Hematopoietic multipotent progenitor cell treated with erythropoietin and hydrocortisone succinate and interleukin-3 and kit ligand, for 17 days (in vitro differentiated cells): ENCODE measurements at places on chromosomes 12 and 14.
A peak's percentile ranks its signal among the peaks of the same experiment; 100 is the strongest.

GRCh38 chr12:15839682-15840081 is 42.5 kb upstream of the STRAP start:
- DNase-seq = no peak

DNA sequence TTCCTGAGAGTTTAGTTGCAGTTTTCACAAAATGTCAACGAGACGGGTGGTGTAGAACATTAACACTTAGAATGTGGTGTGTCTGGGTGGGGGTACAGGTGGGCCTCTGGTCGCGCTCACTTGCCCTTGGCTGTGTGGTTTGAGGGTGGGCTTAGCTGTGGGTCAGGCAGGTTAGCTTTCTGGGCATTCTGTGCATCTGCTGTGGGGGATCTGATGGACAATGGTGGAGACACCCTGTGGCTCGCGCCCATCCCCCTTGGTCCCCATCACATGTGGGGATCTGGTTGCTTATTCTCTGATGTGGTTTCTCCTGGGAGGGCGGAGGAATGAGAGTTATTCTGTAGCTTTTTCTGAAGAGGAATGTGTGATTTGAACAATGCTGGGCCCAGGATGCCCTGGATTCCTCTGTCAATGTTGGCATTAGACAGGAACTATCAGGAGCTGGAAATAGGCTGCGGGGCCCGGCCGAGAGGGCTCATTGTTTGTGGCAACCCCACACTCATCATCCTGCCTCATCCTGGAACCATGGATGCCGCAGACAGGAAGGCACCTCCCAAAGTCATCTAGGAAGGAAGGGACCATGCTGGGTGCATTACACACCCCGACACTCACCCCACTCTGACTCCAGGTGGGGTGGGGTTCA is 101.6 kb downstream of the TSPAN9 start:
- DNase-seq = no peak

- no peak for DNase-seq
Measured at GRCh38 chr12:116473416-116473815, 85.8 kb upstream of the MAP1LC3B2 start.

- DNase-seq = no peak
Measured at GRCh38 chr14:68770553-68771286, 22.1 kb downstream of the ZFP36L1 start.

DNA sequence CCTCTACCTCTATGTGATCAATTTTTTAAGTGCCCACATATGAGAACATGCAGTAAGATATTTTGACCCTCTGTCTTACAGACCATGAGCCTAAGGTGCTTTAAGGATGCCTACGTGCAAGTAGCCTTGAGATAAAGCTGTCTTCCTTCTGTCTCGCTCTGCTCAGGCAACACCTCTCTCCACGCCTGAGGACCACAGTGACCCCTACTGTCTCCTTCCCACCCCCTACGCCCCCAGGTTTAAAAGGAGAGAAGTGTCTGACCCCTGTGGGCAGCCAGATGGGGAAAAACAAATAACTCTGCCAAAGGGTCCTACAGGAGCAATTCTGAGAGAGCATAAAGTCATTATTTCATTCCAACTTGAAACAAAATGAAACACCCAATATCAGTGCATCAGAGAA is 286.4 kb upstream of the TMEM132C start:
- no peak for DNase-seq

GRCh38 chr12:55728186-55728938 is 447 bp downstream of the CD63 start:
- no peak for DNase-seq

DNA sequence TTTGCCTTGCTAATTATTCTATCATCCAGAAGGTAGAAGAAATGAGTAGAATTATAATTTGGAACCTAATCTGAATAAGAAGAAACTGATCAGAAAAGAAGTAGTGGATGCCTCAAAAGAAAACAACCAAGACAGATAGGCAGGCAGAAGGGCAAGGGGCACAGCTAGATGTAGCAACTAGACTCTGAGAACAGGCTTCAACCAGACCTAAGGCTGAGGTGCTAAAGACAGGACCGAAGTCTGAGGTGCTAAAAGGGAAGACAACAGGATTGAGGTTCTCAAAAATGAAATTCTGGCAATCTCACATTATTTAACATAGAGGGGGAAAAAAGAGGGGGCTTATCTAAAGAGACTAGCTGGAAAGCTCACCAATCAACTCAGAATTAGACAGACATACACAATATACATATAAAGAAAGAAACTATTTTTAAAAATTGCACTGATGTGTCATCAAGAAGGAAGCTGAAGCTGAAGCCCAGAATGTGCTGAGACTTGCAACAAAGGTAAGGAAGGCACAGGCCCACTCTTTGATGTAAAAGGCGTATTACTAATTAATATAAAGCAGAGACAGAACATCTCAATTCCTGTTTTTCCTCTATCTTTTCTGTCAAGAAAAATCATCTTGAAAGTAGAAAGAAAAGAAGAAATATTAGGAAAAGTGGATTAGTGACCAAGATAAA is 43.8 kb upstream of the CSRNP2 start:
- no peak for DNase-seq

DNA sequence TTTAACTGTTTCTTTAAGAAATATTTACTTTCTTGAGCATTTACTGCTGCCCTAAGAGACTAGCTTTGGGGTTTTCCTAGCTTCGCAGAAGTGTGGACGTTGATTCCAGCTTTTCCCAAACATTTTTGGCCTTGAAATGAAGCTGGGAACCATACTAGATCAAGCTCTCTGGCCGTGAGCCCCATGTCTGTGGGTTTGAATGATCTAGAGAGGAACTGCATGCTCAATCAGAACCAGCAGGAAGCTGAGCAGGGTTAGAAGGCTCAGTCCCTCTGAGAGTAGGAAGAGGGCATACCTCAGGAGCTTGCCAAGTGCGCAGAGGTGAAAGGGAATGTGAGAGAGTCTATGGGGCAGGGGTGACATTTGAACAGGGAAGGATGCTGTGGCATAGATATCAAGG is 292.1 kb downstream of the CACNA1C start:
- no peak for DNase-seq

GRCh38 chr12:49867570-49868341 is 24.9 kb upstream of the BCDIN3D start:
- DNase-seq = no peak

DNA sequence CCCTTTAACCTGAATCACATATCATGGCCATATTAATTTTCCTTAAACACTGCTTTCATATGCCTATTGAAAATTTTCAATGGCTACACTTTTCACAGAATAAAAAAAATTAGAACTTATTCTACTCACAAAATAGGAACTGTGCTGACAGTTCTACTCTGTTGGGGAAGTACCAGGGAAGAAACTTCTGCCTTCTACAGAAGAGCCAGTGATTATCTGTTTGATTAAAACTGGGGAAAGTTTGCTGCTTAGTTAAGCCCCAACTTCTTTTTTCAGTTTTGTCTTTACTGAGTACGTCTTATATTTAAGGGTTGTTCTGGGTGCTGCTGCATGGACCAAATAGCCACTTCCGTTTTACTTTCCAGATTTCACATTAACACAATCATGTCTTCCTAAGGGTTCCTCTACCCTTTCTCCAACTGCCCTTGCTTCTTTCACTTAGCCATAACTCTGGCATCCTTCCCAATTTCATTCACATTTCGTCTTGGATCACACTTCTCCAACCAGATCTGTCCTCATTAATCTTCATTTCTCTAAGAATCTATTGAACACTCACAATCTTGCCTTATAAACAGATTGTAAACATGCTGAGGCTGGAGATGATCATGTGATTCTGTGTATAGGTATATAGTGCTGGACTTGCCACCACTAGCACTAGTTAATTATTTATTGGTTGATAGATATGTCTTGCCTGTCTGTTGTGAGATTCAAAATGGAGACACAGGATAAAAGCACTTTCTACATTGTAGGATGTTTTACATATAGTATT is 1.9 kb upstream of the SEL1L start:
- no peak for DNase-seq

DNA sequence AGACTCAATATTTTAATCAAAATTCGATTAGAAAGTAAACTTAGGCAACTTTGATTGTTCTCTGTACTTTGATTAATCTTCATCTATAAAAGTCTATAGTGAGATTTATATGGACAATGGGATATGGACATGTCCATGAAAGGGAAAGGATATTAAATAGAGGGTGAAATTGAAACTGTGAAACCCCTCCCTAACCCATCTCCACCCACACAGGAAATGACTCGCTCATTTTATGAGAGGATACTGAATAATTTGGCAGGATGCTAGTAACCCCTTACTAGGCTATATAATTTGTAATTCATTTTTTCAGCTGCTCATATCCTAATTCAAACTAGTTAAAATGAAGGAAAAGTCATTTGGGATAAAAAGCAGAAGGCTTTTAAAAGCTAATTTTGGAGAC is 328.0 kb upstream of the ATP2B1 start:
- no peak for DNase-seq

- no peak for DNase-seq
Measured at GRCh38 chr12:110530511-110530910, 28.4 kb downstream of the RAD9B start.

DNA sequence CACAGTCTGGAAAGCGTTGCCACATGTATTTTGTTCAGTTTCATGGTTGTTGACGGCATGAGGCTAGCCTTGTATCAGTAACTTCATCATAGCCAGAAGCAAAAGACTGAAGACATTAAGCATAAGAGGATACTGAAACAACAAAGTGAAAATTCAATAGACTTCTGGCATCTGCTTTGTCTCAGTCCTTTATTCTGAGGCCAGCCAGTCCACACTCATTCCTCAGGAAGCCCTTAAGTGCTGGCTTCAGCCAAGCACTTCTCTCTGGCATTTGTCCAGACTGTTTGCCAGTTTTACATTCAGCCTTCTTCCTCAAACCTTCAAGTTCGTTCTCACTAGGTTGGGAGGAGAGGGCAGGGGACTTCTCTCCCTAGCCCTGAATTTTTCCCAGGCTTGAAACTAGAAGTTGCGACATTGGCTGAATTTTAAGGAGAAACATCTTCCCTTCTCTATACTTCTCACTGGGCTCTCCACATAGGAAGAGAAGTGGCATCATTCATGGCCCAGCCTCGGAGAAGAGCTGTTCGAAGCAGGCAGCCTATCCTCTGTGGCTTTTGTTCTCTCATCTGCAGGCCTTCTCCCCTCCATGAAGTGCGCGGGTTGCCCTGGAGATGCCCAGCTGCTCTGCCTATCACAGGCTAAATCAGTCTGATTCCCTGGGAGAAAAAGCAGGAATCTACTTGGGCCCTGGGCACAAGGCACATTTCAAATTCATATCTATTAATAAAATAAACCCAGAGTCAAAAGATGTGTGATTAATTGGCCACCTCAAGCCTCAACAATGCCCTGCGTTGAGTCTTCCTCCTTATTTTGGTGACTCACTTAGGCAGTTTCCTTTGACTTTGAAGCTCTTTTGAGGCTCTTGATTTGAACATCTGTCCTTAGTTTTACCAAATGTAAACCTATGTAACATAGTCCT is 130.9 kb upstream of the PLEKHA5 start:
- no peak for DNase-seq

DNA sequence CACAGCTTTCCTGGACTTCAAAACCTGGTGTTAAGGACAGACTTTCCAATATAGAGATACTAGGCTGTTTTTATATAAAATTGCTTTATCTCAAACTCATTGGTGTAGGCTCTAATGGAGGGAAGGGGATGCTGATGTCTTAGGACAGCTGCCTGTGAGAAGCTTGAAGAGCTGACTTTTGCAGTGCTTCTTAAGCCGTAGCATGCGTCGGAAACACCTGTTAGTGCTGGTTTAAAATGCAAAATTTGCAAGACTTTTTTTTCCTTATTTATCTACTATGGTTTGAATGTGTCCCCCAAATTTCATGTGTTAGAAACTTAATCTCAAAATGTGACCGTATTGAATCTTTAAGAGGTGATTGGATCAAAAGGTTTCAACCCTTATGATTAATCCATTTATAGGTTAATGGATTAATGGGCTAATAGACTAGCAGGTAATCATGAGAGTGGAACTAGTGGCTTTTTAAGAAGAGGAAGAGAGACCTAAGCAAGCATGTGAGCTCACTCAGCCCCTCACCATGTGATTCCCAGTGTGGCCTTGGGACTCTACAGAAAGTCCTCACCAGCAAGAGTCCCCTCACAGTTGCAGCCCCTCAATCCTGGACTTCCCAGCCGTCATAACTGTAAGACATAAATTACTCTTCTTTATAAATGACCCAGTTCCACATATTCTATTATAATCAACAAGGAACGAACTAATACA is 60.9 kb upstream of the FUT8 start:
- DNase-seq = no peak

DNA sequence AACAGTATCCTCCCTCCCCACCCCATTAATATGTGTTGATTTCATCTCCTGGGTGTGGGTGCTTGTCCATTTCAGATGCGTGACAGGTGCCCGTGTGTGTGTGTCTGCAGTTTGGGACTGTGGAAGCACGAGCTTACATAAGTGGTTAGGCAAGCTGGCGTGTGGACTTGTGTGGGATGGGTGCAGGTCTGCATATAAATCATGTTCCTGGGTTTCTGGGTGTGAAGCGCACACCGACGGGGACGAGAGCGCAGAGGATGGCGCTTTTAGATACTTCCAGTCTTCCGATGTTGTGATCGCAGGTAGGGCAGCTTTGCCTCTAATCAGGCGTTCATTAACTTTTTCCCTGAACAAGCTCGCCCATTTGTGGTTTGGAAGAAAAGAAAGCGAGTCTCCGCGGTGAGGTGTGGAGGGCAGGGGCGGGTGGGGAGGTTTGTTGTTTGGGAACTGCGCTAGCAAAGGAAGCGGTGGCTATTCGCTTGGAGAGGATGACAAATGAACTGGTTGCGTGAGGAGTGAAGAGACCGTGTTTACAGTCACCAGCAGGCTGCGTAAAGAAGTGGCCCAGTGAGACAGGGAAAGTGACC is 865 bp downstream of the RGS6 start:
- peak; percentile 60 for DNase-seq

- no peak for DNase-seq
Measured at GRCh38 chr14:72476657-72477499, 417.0 kb downstream of the DPF3 start.

DNA sequence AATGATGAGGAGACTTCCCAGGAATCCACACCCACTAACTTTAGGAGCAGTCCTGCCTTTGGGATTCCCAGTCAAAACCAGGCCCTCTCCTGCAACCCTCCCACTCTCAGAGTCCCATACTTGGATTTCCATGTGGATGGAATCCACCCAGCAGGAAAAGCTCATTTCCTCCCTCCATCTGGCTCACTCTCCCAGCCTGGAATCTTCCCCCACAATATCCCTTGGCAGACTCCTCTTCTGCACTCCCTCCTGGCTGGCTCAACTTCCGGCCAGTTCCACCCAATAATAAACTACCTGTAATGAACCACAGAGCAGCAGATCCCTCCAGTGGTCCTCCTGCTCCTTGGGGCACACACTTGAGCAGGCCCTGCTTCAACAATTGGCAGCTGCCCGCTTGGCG is 102.8 kb upstream of the EGLN3 start:
- no peak for DNase-seq
